Naive thymus-derived CD8-positive, alpha-beta T cell (primary cell): ENCODE measurements at places on chromosomes 13 and 19. TPM values are rescaled to one million over a fixed set of nuclear protein-coding genes. Genes with fewer than 3 reads are reported as not detected.

DNA sequence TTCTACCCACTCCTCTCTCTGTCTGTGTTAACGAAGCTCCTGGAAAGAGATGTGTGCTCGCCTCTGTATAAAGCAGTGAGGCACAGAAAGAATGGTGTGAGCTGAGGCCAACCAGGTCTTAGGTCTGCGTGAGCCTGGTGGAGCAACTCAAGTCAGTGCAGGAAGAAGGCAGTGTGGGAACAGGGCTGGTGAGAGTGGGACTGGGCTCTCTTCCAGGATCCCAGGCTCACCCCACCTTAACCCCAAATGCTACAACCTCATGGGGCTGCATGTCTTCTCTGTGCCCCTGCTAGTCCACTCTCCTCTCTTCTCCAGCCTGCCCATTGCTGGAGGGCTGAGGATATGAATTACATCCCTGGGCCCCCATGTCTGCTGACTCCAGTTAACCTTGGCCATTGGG is 127.4 kb downstream of the DCT start:
- H3K4me1 ChIP-seq, result peaks cover 6% of the 10 kb centered on the region
- DNase-seq, result no peak
- peaks cover 12% of the 10 kb centered on the region for H3K27me3 ChIP-seq
- H3K36me3 ChIP-seq, result no peaks in the 10 kb centered on the region
- no peak overlapping the region for H3K27ac ChIP-seq

DNA sequence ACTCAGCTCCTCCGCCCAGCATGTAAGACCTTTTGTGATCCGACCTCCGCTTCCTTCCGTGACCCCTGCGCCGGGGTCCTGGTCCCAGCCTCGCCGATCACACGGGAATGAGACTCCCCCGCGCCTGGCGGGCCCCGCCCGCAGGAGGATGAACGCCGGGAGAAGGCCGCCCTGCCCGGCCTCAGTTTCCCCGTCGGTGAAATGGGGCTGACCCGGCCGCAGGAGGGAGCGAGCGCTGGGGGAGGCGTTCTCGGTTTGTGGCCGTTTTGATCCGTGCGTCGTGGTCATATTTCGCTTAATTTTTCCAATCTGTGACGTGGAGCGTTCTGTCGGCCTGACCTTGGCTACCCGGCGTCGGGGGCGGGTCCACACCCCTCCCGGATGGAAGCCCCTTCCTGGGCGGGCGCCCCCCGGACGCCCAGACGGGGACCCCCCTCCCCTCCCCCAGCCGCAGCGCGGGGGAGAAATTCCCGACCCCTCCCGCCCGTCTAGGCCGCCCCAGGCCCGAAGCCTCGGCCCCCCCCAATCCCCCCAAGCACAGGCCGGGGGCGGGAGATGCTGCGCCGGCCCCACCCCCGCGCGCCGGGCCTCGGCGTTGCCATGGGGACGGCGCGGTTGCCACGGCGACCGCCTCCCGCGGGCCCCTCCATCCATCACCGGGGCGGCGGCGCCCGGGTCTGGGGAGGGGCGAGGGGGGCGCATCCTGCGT is 11.1 kb downstream of the PALM start:
- no peak overlapping the region for H3K27ac ChIP-seq
- peaks cover 38% of the 10 kb centered on the region for H3K27me3 ChIP-seq
- H3K36me3 ChIP-seq, result peaks cover 9% of the 10 kb centered on the region
- no peaks in the 10 kb centered on the region for H3K4me1 ChIP-seq
- no peak for DNase-seq

DNA sequence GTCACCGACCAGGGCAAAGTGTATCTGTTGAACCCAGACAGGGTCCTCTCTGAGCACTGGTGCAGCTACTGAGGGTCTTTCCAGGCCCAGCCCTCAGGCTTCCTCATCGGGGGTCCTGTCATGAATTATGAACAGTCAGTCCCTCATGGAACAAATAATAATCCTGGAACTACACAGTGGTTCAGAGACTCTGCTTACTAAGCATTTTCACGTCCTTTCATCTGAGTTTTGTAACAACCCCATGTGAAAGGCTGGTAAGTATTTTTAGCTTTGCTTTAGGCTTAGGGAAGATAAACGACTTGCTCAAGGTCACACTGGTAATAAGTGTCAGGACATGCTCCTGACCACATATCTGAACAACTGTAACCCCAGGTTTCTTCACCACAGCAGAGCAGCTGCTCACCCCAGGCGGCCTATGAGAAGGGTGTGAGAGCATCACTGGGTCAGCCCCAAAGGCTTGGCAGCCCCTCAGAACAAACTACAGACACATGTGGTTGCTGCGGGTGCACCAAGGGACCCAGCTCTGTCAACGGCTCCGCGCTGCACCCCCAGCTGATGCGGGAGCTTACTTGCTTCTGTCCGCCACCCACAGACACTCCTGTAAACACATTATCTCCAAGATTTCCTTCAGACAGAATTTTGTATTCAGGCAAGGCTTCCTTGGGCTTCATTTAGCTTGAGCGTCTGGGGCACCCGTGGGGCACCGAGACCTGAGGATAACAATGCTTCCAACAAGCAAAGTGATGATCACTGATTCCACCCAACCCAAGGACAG is 19.4 kb upstream of the GSX1 start:
- no peak overlapping the region for H3K4me3 ChIP-seq
- no peak for DNase-seq
- H3K36me3 ChIP-seq, result no peaks in the 10 kb centered on the region

DNA sequence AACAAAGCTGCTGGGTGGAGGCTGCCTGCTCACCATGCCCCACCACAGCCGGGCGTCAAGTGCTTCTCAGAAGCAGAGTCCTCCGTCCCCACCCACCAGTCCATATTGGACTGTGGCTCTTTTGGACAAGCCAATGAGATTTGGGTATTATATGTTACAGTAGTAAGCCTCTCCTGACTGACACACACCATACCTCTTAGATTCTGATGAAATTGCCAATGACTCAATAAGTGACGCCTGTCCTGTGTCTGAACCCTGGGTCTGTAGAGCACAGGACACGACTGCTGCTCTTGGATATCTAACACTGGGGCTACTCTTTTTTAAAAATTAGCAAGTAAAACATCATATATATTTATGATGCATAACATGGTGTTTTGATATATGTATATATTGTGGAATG is 44.8 kb upstream of the UBAC2 start:
- no peak for DNase-seq
- H3K4me1 ChIP-seq, result no peaks in the 10 kb centered on the region
- no peak overlapping the region for H3K4me3 ChIP-seq
- H3K36me3 ChIP-seq, result no peaks in the 10 kb centered on the region
- no peak overlapping the region for H3K27ac ChIP-seq

Gene ANKRD24
- total RNA-seq, result 1.9 TPM

Gene CLEC4M
- total RNA-seq, result not detected

Gene SYCN
- total RNA-seq, result not detected

Gene YIF1B
- total RNA-seq, result 36.4 TPM

Gene ADGRE3
- not detected for total RNA-seq

Gene GATAD2A
- total RNA-seq, result 107 TPM

Gene AMER2
- not detected for total RNA-seq
